Stimulated activated CD4-positive, alpha-beta T cell treated with anti-CD3 and anti-CD28 coated beads, Interleukin-12 subunit alpha, Interleukin-12 subunit beta, amount 100 ng/mL, for 48 hours (primary cell): ENCODE measurements at places on chromosomes 5 and 9.

DNA sequence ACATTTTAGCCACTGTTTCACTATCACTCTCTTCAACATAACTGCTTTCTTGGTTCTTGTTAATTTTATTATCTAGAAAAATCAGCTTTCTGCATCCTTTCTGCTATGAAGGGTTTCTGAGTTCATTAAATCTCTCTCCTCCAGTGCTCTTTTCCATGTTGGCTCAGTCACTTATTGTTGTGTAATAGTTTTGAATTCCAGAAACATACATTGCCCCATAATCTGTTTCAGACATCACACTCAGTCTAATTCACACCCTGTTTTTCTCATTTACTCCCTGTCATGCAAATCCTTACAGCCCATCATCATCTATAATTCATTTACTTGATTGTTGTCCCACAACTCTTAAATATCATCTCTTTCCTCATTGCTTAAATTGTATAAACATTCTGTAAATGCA lies 176.1 kb upstream of the CDH12 start:
- DNase-seq = no peak

DNA sequence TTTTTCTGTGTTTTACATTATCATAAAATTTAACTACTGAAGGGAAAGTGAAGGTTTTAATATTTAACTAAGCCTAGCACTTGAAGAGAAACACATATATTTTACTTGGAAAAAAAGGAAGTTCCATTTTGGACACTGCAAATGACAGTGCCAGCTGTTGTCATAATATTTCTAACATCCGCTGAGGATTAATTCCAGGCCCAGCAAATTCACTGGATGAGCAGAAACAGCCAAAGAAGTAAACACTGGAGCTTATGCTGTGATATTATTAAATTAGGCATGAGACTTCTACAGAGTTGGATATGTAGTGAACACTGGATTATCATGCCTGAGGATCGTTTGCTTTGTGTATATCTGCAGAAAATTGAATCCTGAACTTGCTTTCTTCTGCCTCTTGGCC lies 67.6 kb downstream of the GHR start:
- no peak for DNase-seq

GRCh38 chr9:92850898-92851297 lies 26.9 kb downstream of the ZNF484 start:
- no peak for DNase-seq

DNA sequence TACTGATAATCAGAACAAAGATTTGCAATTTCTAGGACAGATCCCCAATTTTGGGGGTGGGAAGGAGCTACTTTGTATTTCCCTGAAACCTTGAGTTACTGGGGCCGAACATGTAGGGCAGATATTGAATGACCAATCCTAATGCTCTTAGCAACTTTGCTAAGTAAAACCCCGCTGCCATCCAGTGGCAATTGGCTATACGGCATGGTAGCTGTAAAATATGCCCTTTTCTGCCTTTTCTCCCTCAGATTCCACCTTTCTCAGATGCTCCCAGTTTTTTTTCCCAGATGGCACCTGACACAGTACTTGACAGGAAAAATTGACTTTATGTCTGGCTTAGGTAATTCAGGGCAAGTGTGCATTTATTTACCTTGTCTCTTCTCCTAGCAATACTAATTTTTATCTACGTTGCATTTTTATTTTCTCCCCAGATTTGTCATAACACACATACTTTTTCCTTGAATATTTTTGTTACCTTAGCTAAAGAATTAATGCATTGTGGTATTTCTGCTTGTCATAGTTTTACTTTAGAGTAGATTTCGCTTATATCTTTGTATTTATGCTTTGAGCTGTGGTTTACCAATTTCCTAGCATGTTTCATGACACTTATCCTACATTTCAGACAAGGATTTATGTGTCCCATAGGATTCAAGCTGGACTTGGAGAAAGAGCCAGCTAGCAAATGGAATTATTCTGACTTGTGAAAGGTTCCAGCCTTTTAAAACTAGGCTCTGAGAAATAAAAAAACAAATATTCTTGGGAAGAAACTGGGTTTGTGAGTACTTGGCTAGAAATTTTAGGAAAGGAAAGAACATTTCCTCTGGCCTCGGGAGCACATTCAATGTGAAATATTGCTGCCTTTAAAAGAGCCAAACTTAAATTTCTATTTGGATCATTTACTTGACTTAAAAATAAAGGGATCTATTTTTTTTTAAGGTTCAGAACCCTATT lies 37.4 kb downstream of the PIK3R1 start:
- DNase-seq = no peak

DNA sequence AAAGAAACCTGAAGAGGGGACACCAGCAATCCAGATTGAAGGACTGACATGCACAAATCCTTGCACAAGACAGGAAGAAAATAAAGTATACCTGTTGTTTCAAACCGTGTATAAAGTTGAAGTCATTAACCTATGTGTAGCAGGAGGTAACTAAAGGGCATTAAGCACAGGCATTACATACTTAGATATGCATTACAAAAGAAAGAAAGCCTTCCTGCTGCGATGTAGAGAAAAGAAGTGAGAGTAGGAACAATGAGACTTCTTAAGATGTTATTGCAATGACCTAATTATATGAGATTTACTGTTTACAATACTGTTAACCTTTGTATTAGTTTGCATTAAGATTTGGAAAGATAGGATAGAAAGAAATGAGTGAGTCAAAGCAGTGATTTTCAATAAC lies 308.9 kb upstream of the PTPRD start:
- no peak for DNase-seq

DNA sequence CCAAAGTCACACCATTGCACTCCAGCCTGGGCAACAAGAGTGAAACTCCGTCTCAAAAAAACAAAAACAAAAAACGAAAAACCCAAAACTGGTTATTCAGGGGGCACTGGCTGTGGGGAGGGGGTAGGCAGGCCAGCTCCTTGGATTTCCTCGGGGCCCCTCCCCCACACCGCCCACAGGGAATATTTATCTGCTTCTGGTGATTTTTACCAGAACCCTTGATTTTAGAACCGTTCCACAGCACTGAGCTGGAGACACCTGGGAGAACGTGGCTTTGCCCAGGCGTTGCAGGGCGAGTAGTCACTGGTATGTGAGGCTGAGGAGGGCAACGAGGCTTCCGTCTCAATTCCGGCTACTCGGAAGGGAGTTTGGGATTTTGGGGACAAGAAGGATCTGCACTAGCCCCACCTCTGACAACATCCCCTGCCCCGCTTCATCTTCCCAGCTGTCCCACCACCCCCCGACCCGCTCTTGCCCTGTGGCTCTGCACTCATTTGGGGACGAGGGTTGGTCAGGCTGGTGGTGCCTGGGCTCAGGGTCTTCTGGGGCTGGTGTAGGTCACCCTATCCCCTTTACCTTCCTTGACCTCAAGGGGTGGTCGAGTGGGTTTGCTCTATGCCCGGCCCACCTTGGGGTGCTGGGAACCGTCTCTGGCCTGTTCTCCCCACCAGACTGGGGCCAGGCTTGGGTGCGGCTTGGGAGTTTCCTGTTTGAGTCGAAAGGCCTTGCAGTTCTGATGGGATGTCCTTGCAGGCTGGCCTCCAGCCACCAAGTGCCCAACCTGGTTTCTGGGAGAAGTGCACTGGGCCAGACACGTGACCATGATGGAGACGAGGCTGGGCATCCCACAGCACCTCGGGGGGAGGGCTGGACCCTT lies 3.5 kb downstream of the AHRR start:
- DNase-seq = no peak

GRCh38 chr5:160266752-160267345 lies 37.5 kb downstream of the FABP6 start:
- DNase-seq = no peak

DNA sequence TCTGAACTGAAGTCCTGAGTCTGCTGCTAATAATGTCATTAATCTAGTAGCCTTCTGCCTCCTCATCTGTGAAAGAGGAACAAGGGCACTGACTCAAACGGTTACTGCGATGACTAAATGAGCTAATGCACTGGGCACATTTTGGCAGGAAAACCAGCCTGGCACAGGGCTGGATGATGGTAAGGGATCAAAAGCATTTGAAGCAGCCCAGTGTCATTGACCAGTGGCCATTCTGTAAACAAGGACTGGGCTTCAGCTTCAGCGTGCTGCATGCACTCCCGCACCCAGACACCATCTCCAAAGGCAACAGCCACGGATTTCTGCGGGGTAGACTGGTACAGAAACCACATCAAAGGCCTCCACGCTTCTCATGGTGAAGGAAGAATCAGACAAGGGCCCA lies 8.0 kb downstream of the GCNT4 start:
- DNase-seq = no peak

DNA sequence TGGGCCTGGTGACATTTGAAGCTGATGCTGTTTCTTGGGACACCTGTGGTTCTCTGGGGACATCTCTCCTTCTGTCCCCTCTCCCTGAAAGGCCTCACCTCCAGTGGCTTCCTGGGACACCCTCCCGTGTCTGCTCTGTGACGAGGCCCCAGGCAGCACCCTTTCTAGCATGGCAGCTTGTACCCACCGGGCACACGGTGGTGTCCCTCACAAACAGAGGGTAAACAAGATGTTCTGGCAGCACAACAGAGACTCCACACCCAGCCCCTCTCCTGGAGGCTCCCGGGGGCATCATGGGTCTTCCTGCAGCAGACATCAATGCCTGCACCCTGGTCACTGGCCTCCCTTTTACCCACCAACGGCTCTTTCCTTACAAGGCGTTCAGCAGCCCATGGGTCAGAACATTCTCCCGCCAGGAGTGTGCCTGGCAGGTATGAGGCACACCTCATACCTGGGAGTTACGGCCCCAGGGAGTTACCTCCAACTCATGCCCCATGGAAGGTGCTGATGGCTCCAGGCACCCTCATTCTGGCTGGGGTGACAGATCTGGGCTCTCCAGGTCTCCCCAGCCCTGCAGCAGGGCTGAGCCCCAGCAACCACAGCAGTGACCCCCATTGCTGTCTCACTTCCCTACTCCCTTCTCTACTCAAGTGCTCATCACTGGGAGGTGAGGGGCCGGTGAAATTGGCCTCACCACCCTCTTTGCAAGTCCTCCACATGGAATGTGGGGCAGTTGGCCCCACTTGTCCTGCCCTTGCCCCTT lies 51.1 kb downstream of the BARX1 start:
- DNase-seq = no peak

- DNase-seq = no peak
Observed at GRCh38 chr9:104658496-104659195, 35.7 kb upstream of the OR13D1 start.

DNA sequence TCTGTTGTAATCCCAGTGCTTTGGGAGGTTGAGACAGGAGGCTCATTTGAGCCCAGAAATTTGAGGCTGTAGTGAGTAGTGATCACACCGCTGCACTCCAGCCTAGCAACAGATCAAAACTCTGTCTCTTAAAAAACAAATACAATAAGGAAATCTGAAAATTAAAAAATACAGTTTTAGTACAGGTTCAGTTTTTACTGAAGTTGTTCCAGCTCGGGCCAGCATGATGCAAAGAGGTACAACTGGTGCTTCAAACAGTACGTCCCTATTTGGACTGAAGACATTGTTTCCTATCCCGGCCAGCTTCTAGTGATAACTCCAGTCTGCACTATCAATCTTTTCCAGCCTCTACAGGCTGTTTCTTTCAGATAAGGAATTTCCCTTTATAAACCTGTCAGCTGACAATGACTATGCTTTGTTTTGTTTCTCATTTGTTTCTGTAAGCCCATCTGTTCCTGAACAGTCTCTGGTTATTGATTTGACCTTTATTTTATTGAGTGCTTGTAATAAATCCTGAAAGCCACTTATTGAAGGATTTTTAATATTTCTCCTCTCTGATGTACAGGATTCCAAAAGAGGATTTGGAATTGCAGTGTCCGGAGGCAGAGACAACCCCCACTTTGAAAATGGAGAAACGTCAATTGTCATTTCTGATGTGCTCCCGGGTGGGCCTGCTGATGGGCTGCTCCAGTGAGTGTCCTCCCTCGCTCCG lies 41.9 kb downstream of the TJP2 start:
- no peak for DNase-seq

- DNase-seq = no peak
Observed at GRCh38 chr9:69179037-69179436, 5.0 kb downstream of the TJP2 start.

GRCh38 chr5:57862471-57862911 lies 379.9 kb upstream of the ACTBL2 start:
- DNase-seq = no peak

- no peak for DNase-seq
Observed at GRCh38 chr5:38846379-38847011, 683 bp downstream of the OSMR start.
